A549 treated with RU486 at 1 μM for 4 hours (cell line): ENCODE measurements at places on chromosomes 2 and 18. TPM values are rescaled to one million over a fixed set of nuclear protein-coding genes. Genes with fewer than 3 reads are reported as not detected.

The DLX1 gene
- total RNA-seq = 3.5 to 4.3 TPM (median 3.9 TPM) in 5 replicates

The IL1B gene
- total RNA-seq = 0.34 to 0.58 TPM (median 0.41 TPM) in 4 of 5 replicates, not detected in the other

The SKA1 gene
- total RNA-seq = 10.4 to 14.0 TPM (median 12.1 TPM) in 5 replicates

The IL1RN gene
- 0.14 to 0.42 TPM (median 0.25 TPM) in 4 of 5 replicates, not detected in the other for total RNA-seq

The AQP12B gene
- total RNA-seq = not detected in 5 replicates

The RRM2 gene
- total RNA-seq = 185 to 280 TPM (median 213 TPM) in 5 replicates

The RELCH gene
- 9.0 to 14.2 TPM (median 14.1 TPM) in 5 replicates for total RNA-seq

The AOX1 gene
- total RNA-seq = 2.8 to 3.8 TPM (median 3.6 TPM) in 5 replicates

The IL36RN gene
- total RNA-seq = 0.06 to 0.59 TPM (median 0.08 TPM) in 4 of 5 replicates, not detected in the other

The KCNG2 gene
- total RNA-seq = not detected in 5 replicates

The REV1 gene
- total RNA-seq = 10.3 to 13.0 TPM (median 12.0 TPM) in 5 replicates

The ESPNL gene
- 0.07 to 0.35 TPM (median 0.28 TPM) in 5 replicates for total RNA-seq

The BAZ2B gene
- total RNA-seq = 5.5 to 14.4 TPM (median 10.1 TPM) in 5 replicates

The IL36B gene
- not detected in 5 replicates for total RNA-seq

The DNAJC5G gene
- not detected in 5 replicates for total RNA-seq

The ECEL1 gene
- total RNA-seq = 0.19 to 0.74 TPM (median 0.23 TPM) in 5 replicates

The G6PC2 gene
- not detected in 5 replicates for total RNA-seq

The C1GALT1C1L gene
- 1.7 to 2.5 TPM (median 2.0 TPM) in 5 replicates for total RNA-seq

The INHBB gene
- 12.2 to 18.9 TPM (median 15.7 TPM) in 5 replicates for total RNA-seq

The CFAP53 gene
- 0.13 to 0.37 TPM (median 0.15 TPM) in 5 replicates for total RNA-seq

The ARHGAP15 gene
- not detected in 5 replicates for total RNA-seq

The ATP5F1A gene
- 302 to 346 TPM (median 313 TPM) in 5 replicates for total RNA-seq

The MDH1B gene
- 1.1 to 3.0 TPM (median 1.2 TPM) in 5 replicates for total RNA-seq

The DPY30 gene
- total RNA-seq = 86.8 to 122 TPM (median 115 TPM) in 5 replicates

The DNAH7 gene
- total RNA-seq = 0.56 to 1.7 TPM (median 1.0 TPM) in 5 replicates

The BUB1 gene
- 32.4 to 48.9 TPM (median 45.5 TPM) in 5 replicates for total RNA-seq

The FAM237A gene
- not detected in 5 replicates for total RNA-seq

The REG1A gene
- total RNA-seq = not detected in 5 replicates

The NETO1 gene
- total RNA-seq = not detected in 5 replicates

The INHA gene
- total RNA-seq = 0.17 to 0.81 TPM (median 0.51 TPM) in 5 replicates

The SLC5A7 gene
- total RNA-seq = not detected in 5 replicates

The CD8B gene
- not detected in 5 replicates for total RNA-seq

The STK11IP gene
- total RNA-seq = 13.4 to 20.4 TPM (median 16.7 TPM) in 5 replicates

The DUSP19 gene
- 0.17 to 0.87 TPM (median 0.45 TPM) in 5 replicates for total RNA-seq

The TMSB10 gene
- total RNA-seq = 8,532 to 8,978 TPM (median 8,691 TPM) in 5 replicates

The ARHGAP25 gene
- total RNA-seq = 0.15 to 0.28 TPM (median 0.26 TPM) in 3 of 5 replicates, not detected in the others

The RETSAT gene
- 51.9 to 58.7 TPM (median 54.3 TPM) in 5 replicates for total RNA-seq

The TMEM169 gene
- 0.32 to 0.47 TPM (median 0.38 TPM) in 5 replicates for total RNA-seq

The LIPT1 gene
- total RNA-seq = 3.6 to 4.1 TPM (median 3.9 TPM) in 5 replicates

The DAW1 gene
- 2.0 to 2.9 TPM (median 2.3 TPM) in 5 replicates for total RNA-seq

The IL1F10 gene
- total RNA-seq = not detected in 5 replicates

The ST8SIA5 gene
- 0.32 TPM in 1 of 5 replicates, not detected in the others for total RNA-seq

The UGT1A3 gene
- total RNA-seq = 0.10 to 0.22 TPM (median 0.13 TPM) in 3 of 5 replicates, not detected in the others

The RNF152 gene
- total RNA-seq = 0.01 to 0.15 TPM in 2 of 5 replicates, not detected in the others

The GCG gene
- not detected in 5 replicates for total RNA-seq

The CFAP65 gene
- 0.05 to 0.32 TPM (median 0.16 TPM) in 5 replicates for total RNA-seq

The THADA gene
- total RNA-seq = 16.4 to 26.7 TPM (median 23.3 TPM) in 5 replicates
